ENCODE measurements at places on chromosomes 1 and 21.

- no peak for DNase-seq
Observed at GRCh38 chr1:170200621-170201397, 55.0 kb downstream of the NTMT2 start.

DNA sequence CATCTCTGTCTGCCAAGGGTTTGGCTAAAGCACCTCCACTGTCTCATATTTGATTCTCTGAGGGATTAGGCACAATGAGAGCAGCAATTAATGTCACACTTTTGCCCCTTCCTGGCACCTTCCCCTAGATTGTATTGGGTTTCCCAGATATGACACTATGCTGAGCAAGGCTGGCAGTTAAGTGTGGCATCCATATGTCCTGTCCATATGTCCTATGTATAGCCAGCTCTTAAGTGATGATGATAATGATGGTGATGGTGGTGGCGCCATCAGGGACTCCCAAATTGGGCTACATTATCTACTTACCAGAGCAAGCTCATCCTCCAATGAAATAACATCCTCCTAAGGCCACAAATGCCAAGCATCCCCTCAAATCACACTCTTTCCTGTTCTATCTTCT is 13.5 kb upstream of the LORICRIN start:
- no peak for DNase-seq

DNA sequence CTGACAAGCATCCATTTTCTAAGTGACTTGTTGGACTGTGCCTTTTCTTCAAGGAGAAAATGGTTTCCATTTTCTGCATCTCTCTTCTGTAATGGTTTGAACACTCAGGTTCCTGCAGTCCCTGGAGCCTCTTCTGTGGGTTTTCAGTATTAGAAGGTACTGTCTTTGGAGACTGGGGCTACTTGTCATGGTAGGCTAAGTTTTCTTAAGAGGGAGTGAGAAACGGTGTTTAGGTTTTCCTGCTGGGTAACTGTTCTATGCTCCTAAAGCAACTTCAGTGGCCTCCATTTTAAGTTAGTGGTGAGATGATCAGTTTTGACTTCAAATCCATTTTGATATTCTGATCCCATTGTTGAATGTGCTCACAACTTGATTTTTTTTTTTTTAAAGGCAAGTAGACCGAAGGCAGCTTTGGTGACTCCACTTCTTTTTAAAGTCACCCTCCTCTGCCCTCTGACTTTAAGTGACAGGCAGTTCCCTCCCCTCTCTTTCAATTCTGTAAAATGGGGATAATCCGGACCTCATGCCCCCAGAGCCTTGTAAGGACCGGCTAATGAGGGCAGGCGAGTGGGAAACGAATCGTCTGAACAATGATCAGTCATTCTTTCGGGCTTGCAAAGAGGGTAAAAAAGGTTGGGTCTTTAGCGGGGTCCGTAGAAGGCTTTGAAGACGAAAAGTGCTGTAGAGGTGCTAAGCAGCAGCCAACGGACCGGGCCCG is 1.0 kb upstream of the ARID1A start:
- DNase-seq: no peak

- DNase-seq: peak; percentile 80
Observed at GRCh38 chr21:33478935-33479678, 667 bp downstream of the TMEM50B start.
